Activated naive CD8-positive, alpha-beta T cell treated with anti-CD3 and anti-CD28 coated beads for 36 hours (primary cell): ENCODE measurements at places on chromosomes 2 and 18. TPM values are rescaled to one million over a fixed set of nuclear protein-coding genes. Genes with fewer than 3 reads are reported as not detected.

DNA sequence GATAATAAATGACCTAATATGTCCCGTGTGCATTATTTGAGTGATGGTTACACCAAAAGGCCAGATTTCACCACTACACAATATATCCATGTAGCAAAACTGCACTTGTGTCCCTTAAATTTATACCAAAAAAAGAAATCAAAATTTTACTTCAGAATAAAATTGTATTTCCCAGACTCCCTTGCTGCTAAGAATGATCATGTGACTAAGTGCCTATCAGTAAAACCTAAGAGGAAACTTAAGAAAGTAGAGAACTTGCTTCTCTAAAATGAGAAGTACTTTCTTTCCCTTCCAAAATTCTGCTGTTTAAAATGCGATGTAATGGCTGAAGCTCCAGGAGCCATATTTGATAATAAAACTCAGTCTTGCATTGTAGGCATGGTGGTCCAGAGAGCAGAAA, 24.0 kb downstream of the PROKR1 start:
- no peak for DNase-seq

DNA sequence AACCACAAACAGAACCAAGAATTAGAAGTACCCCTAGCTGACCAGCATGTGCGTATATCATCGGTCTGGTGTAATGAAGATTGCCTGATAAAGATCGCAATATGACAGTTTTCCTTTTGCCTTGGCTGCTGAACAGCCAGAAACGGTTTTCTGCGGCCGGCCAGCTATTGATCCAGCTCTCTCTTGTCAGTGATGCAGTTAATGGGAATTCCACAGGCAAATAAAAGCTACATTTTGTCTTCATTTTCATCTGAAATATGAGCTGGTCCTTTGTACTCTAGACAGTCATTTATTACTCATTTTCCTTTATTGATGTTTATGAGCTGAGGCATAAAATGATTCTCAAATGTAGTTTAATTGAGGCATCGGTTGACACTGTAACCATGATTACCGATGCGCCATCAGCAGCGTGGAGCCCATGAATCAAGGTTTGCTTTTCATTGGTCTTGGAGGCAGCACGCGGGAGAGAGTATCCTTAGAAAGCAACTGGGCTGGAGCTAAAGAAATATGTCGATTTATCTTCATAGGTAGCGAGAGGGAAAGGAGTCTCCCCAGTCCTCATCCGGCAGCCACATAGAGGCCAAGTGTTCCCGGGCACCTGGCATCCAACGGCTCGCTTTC, 535.2 kb downstream of the GALR1 start:
- no peak for DNase-seq

- DNase-seq, result no peak
These were observed 4.1 kb downstream of the ITGA4 start for GRCh38 chr2:181461056-181461997.

DNA sequence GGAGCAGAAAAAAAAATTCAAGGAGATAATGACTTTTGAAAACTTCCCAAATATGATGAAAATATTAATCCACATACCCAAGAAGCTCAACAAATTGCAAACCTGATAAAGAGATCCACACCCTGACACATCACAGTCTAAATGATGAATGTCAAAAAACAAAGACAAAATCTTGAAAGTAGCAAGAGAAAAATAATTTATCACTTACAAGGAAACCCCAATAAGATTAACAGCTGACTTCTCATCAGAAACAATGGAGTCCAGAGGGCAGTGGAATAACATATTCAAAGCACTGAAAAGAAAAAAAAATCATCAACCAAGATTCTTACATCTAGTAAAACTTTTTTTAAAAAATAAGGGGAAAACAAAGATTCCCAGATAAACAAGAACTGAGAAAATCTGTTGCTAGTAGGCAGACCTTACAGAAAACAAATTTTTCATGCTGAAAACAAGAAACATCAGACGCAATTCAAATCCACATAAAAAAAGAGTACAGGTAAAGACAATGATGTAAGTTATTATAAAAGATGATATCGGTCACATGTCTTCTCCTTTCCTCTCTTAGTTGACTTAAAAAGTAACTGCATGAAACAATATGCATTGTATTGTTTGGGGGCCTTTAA, 21.3 kb downstream of the SLC66A2 start:
- DNase-seq, result no peak

HOXD13 gene
- not detected for total RNA-seq

DNA sequence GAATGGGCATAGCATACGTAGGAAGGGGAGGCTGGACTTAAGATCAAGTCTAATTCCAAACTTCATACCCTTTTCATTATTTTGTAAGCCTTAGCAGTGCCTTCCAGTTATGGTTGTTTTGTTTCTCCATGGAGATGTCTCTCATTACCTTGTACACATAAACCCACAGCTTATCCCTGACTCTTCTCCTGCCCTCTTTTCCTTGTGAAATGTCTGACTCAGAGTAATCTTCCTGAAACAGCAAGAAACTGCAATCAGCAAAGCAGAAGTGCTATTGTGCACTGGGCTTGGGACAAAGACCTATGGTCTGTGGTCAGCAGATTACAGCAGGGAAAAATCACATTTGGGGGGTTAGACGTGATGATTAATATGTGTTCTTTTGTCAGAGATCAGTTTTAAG, 176.7 kb downstream of the IKZF2 start:
- DNase-seq, result no peak

SERPINB4 gene
- total RNA-seq, result not detected

DNA sequence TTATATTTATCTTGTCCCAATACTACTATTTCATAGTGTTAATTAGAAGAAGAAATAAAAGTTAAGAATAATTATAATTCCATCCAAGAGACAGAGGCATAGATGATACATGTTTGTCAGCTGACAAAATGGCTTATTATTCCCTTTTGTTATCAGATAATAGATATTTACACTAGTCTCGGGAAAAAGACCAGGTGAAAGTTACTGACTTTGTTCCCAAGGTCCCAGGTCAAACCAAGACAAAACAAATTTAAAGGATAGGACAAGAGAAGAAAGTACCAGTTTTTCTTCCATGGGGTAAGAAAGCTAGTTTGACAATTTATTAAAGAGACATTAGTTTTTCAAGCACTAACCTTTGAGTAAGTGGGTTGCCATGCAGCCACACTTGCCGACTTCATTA, 73.2 kb downstream of the TTN start:
- DNase-seq, result no peak
